ENCODE measurements at places on chromosomes 13 and 19. TPM values are rescaled to one million over a fixed set of nuclear protein-coding genes. Genes with fewer than 3 reads are reported as not detected.

GRCh38 chr19:37933937-37934358 is 26.9 kb downstream of the SIPA1L3 start:
- no peak for DNase-seq

Gene APOC1
- total RNA-seq: 1.4 TPM

- no peak for DNase-seq
Observed at GRCh38 chr19:12047868-12048267, 4.9 kb downstream of the ZNF878 start.

Gene CIC
- 64.2 TPM for total RNA-seq

DNA sequence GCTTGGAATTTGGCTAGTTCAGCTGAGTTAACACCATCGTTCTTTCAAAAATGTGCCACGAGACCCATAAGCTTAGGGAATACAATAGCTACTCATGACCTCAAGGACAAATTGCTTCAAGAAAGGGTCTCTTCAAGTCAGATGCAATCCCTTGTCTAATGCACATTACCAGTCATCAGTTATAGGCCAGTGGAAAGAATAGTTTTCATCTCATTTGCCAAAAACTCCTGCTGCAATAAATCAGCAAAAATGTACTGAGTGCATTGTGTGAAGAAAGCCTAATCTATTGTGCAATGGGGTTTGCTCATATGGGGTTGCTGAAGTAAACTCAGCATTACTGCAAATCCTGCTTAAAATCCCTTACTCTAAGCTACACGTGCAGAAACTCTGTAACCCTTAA is 208.3 kb upstream of the NBEA start:
- DNase-seq: no peak

- no peak for DNase-seq
Observed at GRCh38 chr13:23212671-23213070, 31.9 kb downstream of the SGCG start.

Gene TICAM1
- total RNA-seq: 24.0 TPM

Gene PPP1R37
- total RNA-seq: 13.1 TPM

- no peak for DNase-seq
Observed at GRCh38 chr19:6996810-6997209, 24.4 kb downstream of the MBD3L2B start.

Gene FFAR1
- 0.12 TPM for total RNA-seq

- DNase-seq: no peak
Observed at GRCh38 chr13:27005976-27006518, 165.6 kb downstream of the USP12 start.

- DNase-seq: no peak
Observed at GRCh38 chr19:5890099-5890498, 13.5 kb downstream of the NDUFA11 start.

Gene ZNF709
- total RNA-seq: 2.4 TPM

DNA sequence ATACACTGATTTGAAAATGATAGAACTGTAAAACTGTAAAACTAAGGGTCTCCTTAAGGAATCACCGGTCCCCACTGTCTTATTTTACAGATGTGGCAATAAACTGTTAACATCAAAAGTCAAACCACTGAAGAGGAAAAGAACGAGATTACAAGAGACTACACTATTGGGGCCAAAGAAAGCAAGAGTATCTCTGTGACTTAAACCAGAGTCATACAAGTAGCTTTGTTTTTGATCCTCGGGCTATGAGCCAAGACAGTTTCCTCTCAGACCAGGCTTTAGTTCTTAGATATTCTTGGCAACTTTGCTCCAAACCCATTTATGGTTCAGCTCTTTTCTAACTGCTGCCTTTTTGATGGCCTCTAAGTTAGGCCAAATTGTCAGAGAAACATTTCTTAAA is 113.8 kb downstream of the TBC1D4 start:
- DNase-seq: no peak

DNA sequence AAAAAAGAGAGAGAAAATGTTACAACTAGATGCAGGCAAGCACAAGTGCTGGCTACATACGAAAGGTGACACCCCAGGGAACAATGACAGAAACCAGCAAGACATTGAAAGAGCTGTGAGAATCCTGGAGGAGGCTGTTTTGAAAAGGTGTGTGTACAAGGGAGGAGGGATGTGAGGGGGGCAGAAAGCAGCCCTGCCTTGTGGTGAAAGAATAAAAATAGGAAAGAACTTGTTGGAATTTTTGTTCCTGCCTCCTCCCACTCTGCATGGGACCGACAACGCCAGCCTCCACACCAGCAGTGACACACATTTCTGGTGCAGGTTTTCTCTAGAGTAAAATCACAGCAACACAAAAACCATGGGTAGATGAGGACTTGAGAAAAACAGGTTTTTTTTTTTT is 1258.6 kb downstream of the PCDH9 start:
- DNase-seq: no peak
